Right atrium auricular region (tissue), 2 donors: ENCODE measurements at places on chromosomes 12 and 14. TPM values are rescaled to one million over a fixed set of nuclear protein-coding genes. Genes with fewer than 3 reads are reported as not detected.

DNA sequence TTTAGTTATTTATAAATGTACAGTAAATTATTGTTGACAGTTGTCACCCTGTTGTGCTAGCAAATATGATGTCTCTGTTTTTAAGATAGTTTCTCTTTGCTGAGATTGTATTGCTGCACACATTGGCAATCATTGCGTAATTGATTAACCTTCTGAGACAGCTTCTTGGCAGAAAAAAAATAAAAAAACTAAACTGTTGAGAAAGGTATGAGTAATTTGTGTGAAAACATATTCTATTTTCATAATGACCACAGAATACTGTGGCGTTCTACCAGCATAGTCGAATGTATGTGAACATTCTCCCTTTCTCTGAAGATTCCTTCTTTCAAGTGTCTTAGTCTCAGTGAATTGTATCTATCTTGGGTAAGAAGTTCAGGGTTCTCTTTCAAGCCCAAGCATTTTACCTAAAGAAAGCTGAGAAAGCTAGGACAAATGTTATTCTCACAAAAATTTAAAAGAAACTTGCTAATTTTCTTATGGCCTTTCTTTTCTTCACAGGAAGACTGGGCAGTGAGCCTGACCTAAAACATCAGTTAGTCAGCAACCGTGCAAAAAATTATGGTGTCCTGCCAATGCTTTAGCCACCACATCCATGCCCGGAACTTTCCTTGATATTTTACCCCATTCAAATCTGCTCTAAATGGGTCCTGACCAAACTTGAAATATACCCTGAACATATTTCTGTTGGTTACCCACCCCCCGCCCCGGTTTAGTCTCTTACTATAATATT lies 69.0 kb upstream of the REP15 start:
- no peak for DNase-seq

DNA sequence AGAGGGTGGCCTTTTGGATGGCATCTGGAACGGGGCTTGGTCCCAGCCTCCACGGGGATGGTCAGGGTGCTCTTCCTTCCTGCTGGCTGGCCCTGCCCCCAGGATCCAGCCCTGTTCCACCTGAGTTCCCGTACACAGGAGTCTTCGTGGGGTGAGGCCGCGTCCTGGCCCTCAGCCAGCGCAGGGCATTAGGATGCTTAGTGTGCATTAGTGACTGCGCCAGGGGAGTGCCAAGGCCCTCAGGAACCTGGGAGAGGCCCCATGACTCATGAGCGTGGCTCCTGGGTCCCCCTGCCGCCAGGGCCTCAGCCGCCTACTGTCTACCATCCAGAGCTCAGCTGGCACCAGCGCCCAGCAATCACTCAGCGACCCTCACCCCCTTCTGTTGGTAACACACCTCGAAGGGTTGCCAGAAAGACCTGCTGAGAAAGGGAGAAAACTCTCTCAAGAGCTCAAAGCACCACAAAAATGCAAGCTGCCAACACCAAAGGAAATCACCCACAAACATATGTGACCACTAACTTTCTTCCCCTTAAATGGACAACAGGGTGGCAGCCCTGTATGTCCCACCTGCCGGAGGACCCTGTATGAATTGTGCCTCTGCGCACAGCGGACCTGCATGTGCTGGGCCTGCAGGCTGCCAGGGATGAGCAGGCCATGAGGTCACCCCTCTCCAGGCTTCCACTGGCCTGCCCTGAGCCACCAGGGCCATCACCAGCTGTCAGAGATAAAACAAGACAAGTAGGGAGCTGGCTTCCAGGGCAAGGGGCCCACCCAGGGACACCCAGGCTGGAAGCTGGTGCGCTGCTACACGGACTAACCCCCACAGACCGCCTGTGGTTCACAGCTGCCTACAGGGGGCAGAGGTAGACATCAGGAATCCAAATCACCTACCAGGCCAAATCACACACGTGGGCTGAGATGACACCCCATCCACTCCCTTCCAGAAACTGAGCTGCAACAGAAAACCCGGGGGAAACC lies 28.7 kb downstream of the CCDC85C start:
- DNase-seq = no peak

Gene EPS8
- total RNA-seq = 46.9 TPM

DNA sequence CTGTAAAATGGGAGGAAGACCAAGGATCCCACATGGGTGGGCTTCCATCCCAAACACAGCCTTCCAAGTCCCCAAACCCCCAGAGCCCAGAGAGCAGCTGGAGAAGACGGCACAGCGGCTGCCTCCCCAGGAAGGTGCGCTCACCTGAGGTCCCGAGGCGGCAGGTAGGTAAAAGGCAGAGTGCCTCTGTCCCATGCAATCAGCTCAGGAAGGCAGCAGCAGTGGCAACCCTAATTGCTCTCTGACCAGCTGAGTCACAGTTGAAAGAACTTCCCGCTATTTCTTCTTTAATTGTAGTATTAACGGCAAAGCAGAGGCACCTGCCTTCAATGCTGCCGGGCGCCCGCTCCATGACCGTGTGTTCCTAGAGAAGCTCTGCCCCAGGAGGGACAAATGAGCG lies 91.1 kb upstream of the BCL11B start:
- no peak for DNase-seq

Gene CPM
- total RNA-seq = 21.9 TPM

DNA sequence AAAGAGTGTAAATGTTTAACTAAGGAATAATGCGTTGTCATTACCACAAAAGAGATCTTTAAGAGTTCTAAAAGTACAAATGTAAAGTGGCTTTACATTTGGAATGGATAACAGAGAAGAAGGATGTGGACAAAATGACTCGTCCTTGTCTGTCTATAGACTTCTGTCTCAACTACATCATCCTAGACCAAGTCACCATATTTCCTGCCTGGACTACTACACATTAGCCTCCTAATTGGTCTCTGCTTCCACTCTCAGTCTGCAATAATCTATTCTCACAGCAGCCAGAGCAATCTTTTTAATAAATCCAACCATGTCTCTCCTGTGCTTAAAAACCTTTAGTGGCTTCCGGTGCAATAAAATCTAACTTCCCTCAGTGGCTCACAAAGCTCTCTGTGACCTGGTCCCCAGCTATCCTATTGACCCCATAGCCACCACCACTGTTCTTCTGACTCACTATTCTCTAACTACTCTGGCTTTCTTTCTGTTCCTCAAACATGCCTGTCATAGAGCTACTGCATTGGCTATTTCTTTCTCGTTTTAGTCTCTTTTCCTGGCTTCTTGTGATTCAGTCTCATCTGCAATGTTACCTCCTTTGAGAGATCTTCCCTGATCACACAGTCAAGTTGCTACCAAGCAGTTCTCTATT lies 91.1 kb downstream of the MYF5 start:
- no peak for DNase-seq

- DNase-seq = no peak
Measured at GRCh38 chr12:45582986-45583659, 146.4 kb upstream of the ARID2 start.

- DNase-seq = no peak
Measured at GRCh38 chr14:57871459-57872080, 5.7 kb upstream of the SLC35F4 start.

GRCh38 chr12:109288571-109288970 lies 20.5 kb downstream of the FOXN4 start:
- DNase-seq = no peak

Gene BEGAIN
- total RNA-seq = 5.7 TPM
